ENCODE measurements at places on chromosomes 12 and 14.
A peak's percentile ranks its signal among the peaks of the same experiment; 100 is the strongest.

GRCh38 chr14:39726563-39726962 is 294.3 kb upstream of the FBXO33 start:
- DNase-seq, result no peak
- H3K4me1 ChIP-seq, result no peaks in the 10 kb centered on the region
- no peaks in the 10 kb centered on the region for H3K36me3 ChIP-seq
- no peak overlapping the region for H3K4me3 ChIP-seq
- no peak overlapping the region for H3K27ac ChIP-seq

- H3K27ac ChIP-seq, result no peak overlapping the region
- DNase-seq, result no peak
- H3K4me1 ChIP-seq, result no peaks in the 10 kb centered on the region
- no peak overlapping the region for H3K4me3 ChIP-seq
- no peaks in the 10 kb centered on the region for H3K36me3 ChIP-seq
Observed at GRCh38 chr12:85568395-85569103, 267.7 kb downstream of the RASSF9 start.

GRCh38 chr12:26921886-26922285 is 15.9 kb downstream of the INTS13 start:
- no peak for DNase-seq
- peaks cover 16% of the 10 kb centered on the region for H3K36me3 ChIP-seq
- no peak overlapping the region for H3K4me3 ChIP-seq
- no peaks in the 10 kb centered on the region for H3K4me1 ChIP-seq
- H3K27me3 ChIP-seq, result no peaks in the 10 kb centered on the region

GRCh38 chr12:47717443-47718193 is 7.7 kb downstream of the ENDOU start:
- peak overlapping the region; percentile 54 for H3K27ac ChIP-seq
- H3K4me1 ChIP-seq, result peaks cover 12% of the 10 kb centered on the region
- H3K4me3 ChIP-seq, result no peak overlapping the region
- peaks cover 9% of the 10 kb centered on the region for H3K36me3 ChIP-seq
- H3K27me3 ChIP-seq, result no peaks in the 10 kb centered on the region
- DNase-seq, result peak; percentile 58

GRCh38 chr14:50191499-50191898 is 39.9 kb downstream of the SOS2 start:
- peaks cover 11% of the 10 kb centered on the region for H3K36me3 ChIP-seq
- DNase-seq, result no peak
- H3K4me1 ChIP-seq, result no peaks in the 10 kb centered on the region

GRCh38 chr12:69846976-69847375 is 21.9 kb downstream of the MYRFL start:
- no peak overlapping the region for H3K27ac ChIP-seq
- H3K4me1 ChIP-seq, result no peaks in the 10 kb centered on the region
- H3K36me3 ChIP-seq, result no peaks in the 10 kb centered on the region
- no peaks in the 10 kb centered on the region for H3K27me3 ChIP-seq
- no peak for DNase-seq

- H3K4me3 ChIP-seq, result no peak overlapping the region
- H3K27me3 ChIP-seq, result no peaks in the 10 kb centered on the region
- no peaks in the 10 kb centered on the region for H3K36me3 ChIP-seq
Observed at GRCh38 chr12:28869197-28869596, 279.9 kb upstream of the FAR2 start.

- DNase-seq, result no peak
- no peaks in the 10 kb centered on the region for H3K36me3 ChIP-seq
- no peak overlapping the region for H3K4me3 ChIP-seq
- no peaks in the 10 kb centered on the region for H3K27me3 ChIP-seq
- no peak overlapping the region for H3K27ac ChIP-seq
Observed at GRCh38 chr12:116026768-116027550, 250.5 kb downstream of the MED13L start.

Measured in liver (tissue), 10 donors.